ENCODE measurements at places on chromosomes 3 and 15. TPM values are rescaled to one million over a fixed set of nuclear protein-coding genes. Genes with fewer than 3 reads are reported as not detected.

Gene SYNPR
- total RNA-seq = not detected

Gene KIF7
- total RNA-seq = 3.7 TPM

Gene ESYT3
- total RNA-seq = 0.09 TPM

Gene PRSS50
- not detected for total RNA-seq

Gene LAMB2
- not detected for total RNA-seq

Gene CAND2
- 1.9 TPM for total RNA-seq

Gene KY
- not detected for total RNA-seq

Gene GRAMD2A
- total RNA-seq = not detected

DNA sequence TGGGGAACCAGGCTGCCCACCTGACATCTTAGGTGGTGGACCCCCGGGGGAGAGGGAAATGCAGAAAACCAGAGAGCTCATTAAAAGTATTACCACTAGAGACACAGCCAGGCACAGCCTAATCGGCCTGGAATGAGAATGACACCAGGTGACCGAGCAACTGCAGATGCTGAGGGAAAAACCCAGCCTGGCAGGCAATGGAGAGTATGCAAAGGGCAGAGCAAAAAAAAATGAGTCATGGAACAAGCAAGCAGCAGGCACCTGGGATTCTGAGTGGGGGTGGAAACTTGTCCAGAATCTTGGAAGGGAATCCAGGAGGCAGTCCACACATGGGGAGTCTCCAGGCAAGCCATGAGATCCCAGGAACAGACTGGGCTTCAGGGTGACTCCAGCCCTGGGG, 183.7 kb upstream of the LRRN1 start:
- no peak overlapping the region for H3K4me3 ChIP-seq
- H3K27me3 ChIP-seq = no peaks in the 10 kb centered on the region
- DNase-seq = no peak
- no peaks in the 10 kb centered on the region for H3K4me1 ChIP-seq

DNA sequence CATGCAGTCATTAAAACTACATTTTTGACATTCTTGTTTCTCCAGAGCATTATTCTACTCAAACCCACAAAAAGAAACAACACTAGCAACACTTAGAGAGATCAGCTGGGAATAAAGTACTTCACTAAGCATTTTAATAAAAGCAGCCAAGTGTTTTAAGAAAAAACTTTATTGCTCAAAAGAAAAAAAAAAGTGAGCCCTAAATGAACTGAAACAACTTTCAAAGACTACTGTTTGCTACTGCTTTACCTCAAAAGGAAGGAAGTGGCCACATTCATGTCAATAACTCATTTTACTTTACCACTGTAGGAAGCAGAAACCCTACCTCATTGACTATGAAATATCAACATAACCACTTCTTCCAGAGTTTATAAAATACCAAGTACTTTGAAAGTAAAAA, 91.3 kb downstream of the UACA start:
- no peak overlapping the region for H3K4me3 ChIP-seq
- H3K36me3 ChIP-seq = no peaks in the 10 kb centered on the region
- H3K27me3 ChIP-seq = peaks cover 2% of the 10 kb centered on the region
- H3K27ac ChIP-seq = no peak overlapping the region

DNA sequence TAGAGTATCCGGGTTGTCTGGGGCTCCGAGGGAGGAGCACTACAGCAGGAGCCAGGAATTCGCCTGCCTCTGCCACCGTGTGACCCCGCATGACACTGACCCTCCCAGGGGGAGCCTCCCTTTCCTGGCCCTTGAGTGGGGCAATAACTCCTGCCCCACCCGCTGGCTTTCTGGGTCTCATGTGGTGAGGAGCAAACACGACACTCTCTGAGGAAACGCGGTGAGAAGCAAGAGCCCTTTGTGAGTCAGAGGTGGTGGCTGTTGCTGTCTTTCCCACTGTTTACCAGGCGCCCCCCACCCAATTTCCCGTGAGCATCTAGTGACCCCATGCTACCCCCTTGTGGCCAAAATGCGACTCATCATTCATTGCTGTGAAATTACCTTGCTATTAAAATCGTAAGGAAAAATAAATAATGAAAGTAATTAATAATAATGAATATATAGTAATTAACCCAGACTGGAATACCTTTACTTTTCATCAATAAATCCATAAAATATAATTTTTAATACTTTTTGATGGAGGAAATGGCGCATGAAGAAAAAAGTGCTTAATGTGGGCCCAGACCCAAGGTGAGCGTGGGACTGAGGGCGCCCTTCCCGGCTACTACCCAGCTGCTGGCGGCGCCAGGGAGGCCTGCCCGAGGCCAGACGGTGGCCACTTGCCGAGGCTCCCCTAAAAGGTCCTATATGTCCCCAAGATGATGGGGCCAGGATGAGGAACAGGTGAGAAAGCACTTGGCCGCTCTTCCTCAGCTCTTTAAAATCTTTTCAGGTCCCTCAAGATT, 29.3 kb downstream of the CCNL1 start:
- DNase-seq = peak; percentile 90
- H3K4me3 ChIP-seq = peak overlapping the region; percentile 50
- no peaks in the 10 kb centered on the region for H3K27me3 ChIP-seq
- H3K27ac ChIP-seq = peak overlapping the region; percentile 96
- H3K4me1 ChIP-seq = peaks cover 74% of the 10 kb centered on the region

DNA sequence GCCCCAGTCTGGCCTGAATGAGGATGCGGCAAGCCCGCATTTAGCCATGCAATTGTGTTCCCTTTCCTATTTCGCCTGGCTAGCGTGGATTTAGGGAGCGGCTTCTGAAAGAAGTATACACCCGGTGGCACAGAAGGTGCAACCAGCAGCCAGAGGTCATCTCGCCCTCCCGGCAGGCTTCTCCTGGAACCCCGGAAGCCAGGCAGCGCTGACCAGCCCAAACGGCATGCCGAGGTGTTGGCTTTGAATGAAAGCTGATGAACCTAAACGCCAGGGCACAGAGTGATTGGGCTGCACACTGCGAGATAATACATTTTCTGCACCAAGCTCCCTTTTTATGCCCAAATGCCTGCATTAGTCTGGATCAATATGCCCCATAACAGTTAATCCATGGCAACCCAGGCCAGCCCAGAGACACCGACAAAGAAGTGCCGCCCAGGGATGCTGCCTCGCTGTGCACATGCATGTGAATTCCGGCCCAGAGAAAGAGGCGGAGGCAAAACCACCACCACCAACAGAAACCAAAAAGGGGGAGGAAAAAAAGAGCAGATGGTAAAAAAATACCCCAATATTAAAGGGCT, 1.4 kb downstream of the SRGAP3 start:
- no peaks in the 10 kb centered on the region for H3K36me3 ChIP-seq
- H3K27me3 ChIP-seq = peaks cover 3% of the 10 kb centered on the region
- peak overlapping the region; percentile 75 for H3K4me3 ChIP-seq
- H3K27ac ChIP-seq = no peak overlapping the region
- DNase-seq = no peak

DNA sequence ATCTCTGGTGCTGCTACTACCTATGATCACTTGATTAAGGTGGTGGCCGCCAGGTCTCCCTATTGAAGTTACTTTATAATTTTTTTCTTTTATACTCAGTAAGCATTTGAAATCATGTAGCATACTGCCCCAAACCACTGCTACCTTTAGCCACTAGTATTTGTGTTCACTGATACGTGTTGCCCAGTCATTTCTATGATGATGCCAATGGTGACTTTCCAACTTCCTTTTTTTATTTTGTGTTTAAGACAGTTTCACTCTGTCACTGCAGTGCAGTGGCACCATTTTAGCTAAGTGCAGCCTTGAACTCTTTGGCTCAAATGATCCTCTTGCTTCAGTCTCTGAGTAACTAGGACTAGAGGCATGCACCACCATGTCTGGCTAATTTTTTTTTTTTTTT, 598.2 kb downstream of the NAALADL2 start:
- no peak overlapping the region for H3K4me3 ChIP-seq
- no peaks in the 10 kb centered on the region for H3K4me1 ChIP-seq
- no peak for DNase-seq
- no peak overlapping the region for H3K27ac ChIP-seq
- H3K27me3 ChIP-seq = no peaks in the 10 kb centered on the region

DNA sequence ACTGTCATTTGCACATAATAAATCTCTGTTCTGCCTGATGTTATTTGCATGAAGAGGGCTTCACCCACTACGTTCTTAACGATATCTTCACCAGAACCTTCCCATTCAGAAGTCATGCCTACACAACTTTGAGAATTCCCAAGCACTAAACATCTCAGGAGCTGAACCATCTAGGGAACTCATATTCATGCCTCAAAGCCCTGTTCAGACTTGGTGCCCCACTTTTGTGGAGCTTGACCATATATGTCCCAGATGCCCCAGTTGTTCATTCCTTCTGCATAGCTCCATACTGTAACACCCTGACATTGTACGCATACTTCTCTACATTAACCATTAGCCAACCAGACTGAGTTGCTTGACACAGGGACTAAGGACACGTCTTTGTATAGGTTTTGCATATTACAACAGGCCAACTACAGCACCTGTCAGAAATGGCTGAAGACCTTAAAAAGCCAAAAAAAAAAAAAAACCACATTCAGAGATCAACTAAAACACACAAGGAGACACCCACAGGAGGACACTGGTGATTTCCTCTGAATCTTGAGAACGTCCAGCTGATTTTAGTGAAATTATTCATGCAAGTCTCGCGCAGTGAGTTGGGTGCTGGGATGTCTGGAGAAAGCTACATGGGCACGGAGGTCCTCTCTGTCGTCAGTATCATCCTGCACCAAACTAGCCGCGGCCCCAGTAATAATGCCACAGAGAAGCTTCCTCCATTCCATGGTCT, 141.4 kb downstream of the FOXP1 start:
- no peaks in the 10 kb centered on the region for H3K27me3 ChIP-seq
- peak overlapping the region; percentile 90 for H3K27ac ChIP-seq
- H3K36me3 ChIP-seq = peaks cover 32% of the 10 kb centered on the region
- DNase-seq = peak; percentile 42
- peaks cover 89% of the 10 kb centered on the region for H3K4me1 ChIP-seq

- H3K4me1 ChIP-seq = no peaks in the 10 kb centered on the region
- DNase-seq = no peak
- no peaks in the 10 kb centered on the region for H3K36me3 ChIP-seq
Observed at GRCh38 chr15:68373028-68373427, 58.9 kb downstream of the ITGA11 start.

DNA sequence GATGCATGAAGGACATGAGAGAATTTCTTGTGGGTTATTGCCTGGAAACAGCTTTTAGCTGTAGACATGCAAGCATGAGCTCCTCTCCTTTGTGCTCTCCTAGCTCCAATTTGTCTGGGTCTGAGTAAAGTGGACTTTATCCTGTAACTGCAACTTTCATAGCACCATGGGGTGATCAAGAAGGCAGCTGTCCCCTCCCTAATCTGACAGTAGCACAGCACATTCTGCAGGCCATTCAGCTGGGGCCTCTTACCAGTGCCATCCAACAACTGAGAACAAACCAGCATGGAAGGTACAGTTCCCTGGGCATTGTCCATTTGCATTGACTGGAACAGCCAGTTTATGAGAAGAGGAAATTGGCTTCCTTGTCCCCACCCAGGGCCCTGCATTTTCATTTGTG, 7.7 kb upstream of the RAB27A start:
- DNase-seq = no peak
- H3K27me3 ChIP-seq = no peaks in the 10 kb centered on the region
- no peak overlapping the region for H3K4me3 ChIP-seq
- H3K4me1 ChIP-seq = peaks cover 5% of the 10 kb centered on the region
- H3K36me3 ChIP-seq = no peaks in the 10 kb centered on the region

GRCh38 chr3:161322781-161323568, 48.3 kb downstream of the SPTSSB start:
- H3K4me1 ChIP-seq = no peaks in the 10 kb centered on the region
- H3K27ac ChIP-seq = no peak overlapping the region
- peaks cover 2% of the 10 kb centered on the region for H3K36me3 ChIP-seq
- no peak for DNase-seq
- H3K27me3 ChIP-seq = no peaks in the 10 kb centered on the region
- H3K4me3 ChIP-seq = no peak overlapping the region

DNA sequence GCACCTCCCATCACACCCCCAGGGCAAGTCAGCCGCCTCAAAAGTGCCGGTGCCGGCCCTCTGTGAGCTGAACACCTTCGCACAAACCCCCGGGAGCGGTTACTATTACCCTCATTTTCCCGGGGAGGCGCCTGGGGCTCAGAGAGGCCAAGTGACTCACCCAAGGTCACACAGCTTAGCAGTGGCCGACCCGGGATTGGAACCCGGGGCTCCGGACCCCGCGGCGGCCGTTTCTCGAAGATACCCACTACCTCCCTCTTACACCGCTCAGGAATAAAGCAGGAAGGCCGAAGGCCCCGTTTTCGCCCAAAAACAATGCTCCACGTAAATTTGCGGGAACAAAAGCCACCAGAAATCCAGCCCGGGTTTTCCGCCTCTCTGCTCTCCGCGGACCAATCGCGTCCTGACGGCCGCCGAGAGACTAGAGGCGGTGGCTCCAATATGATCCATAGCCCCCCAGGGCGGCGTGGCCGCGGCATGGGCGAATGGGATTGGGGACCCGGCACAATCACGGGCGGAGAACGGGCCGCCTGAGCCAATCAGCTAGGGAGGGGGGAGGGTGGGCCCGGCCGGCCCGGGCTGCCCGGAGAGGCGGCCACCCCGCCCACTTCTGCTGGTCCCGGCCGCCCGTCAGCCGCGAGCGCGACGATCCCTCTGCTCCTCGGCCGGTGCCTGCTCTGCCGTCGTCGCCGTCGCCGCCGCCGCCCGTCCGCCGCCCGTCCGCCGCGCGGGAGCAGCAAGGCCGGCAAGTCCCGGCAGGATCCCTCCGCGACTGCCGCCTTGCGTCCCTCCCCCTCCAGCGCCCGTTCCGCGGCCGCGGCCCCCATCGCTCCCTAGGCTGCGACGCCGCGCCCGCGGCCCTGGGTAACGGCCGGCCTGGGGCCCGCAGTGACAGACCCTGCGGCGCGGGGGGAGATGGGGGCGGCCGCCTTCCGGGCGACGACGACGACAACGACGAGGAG, 177.0 kb downstream of the OR4M2 start:
- no peaks in the 10 kb centered on the region for H3K36me3 ChIP-seq
- no peak for DNase-seq
- no peak overlapping the region for H3K27ac ChIP-seq
- H3K4me1 ChIP-seq = peaks cover 35% of the 10 kb centered on the region
- no peak overlapping the region for H3K4me3 ChIP-seq
- H3K27me3 ChIP-seq = peaks cover 11% of the 10 kb centered on the region

DNA sequence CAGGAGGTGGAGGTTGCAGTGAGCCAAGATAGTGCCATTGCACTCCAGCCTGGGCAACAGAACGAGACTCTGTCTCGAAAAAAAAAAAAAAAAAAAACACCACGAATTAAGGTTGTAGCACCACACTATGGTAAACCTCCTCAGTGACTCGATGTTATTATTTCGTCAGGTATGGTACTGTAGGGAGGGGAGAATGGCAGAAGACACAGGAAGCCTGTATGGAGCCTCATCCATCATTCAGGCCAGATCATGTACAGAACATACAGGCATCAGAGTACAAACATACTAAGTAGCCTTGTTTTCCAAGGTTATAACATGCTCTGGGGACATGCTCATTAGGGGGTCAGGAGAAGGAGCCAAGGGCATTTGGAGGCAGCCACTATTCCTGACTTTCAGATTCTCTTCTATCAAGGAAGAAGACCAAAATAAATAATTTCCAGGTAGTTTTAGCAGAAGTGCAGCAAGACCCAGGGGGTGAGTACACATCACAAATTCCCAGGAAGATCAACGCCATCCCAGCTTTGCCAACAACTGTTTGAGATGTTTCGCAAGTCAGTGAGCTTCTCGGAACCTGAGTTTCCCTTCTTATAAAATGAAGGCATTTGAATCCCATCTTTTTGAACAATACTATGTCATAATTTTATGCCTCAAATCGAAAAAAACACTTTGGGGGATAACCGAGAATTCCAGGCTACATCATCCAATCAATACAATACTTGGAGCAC, 79.8 kb downstream of the FOXP1 start:
- H3K4me1 ChIP-seq = peaks cover 47% of the 10 kb centered on the region
- H3K27me3 ChIP-seq = no peaks in the 10 kb centered on the region

- no peaks in the 10 kb centered on the region for H3K4me1 ChIP-seq
- DNase-seq = peak; percentile 4
- no peak overlapping the region for H3K27ac ChIP-seq
- no peaks in the 10 kb centered on the region for H3K36me3 ChIP-seq
- no peak overlapping the region for H3K4me3 ChIP-seq
- peaks cover 20% of the 10 kb centered on the region for H3K27me3 ChIP-seq
Observed at GRCh38 chr3:70053293-70053692, 53.8 kb downstream of the SAMMSON start.

Measured in activated CD8-positive, alpha-beta T cell treated with anti-CD3 and anti-CD28 coated beads for 36 hours (primary cell).